Neuronal stem cell (in vitro differentiated cells): ENCODE measurements at places on chromosomes 16 and 17.
A peak's percentile ranks its signal among the peaks of the same experiment; 100 is the strongest.

DNA sequence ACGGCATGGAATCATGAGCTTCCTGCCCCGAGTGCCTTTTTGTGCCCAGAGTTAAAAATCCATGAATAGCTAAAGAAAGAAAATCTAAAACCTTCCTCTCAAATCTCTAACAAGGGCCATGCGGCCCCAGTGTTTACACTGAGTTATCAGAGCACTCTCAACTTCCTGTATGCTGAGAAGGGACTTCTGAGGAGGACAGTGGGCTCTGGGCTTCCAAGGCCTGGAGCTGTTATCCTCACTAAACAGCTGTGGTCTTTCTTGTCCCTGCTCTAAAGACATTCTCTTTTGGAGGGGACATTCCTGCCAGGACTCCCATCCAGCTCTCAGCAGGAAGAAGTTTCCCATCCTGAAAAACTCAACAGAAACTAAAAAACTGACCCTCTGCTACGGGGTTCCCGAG is 135.6 kb downstream of the AATF start:
- no peak for DNase-seq

GRCh38 chr16:58063377-58064076 is 38.0 kb downstream of the MMP15 start:
- no peak for DNase-seq

DNA sequence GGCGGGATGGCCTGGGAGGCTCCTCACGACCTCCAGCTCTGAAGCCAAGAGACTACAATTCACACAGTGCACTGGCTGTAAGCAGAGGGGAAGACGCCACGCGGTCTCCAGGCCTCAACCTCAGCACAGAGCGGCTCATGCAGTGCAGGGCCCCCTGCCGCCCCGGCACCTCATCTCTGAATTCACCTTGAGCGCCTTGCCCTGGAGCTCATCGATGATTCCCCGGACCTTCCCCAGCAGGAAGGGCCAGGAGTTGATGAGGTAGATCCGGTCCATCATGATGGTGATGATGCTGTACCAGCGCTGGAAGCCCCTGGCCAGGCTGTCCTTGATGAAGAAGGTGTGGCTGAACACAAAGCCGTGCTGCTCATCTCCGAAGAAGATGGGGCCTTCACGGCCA is 13.2 kb downstream of the FLCN start:
- no peak for DNase-seq

DNA sequence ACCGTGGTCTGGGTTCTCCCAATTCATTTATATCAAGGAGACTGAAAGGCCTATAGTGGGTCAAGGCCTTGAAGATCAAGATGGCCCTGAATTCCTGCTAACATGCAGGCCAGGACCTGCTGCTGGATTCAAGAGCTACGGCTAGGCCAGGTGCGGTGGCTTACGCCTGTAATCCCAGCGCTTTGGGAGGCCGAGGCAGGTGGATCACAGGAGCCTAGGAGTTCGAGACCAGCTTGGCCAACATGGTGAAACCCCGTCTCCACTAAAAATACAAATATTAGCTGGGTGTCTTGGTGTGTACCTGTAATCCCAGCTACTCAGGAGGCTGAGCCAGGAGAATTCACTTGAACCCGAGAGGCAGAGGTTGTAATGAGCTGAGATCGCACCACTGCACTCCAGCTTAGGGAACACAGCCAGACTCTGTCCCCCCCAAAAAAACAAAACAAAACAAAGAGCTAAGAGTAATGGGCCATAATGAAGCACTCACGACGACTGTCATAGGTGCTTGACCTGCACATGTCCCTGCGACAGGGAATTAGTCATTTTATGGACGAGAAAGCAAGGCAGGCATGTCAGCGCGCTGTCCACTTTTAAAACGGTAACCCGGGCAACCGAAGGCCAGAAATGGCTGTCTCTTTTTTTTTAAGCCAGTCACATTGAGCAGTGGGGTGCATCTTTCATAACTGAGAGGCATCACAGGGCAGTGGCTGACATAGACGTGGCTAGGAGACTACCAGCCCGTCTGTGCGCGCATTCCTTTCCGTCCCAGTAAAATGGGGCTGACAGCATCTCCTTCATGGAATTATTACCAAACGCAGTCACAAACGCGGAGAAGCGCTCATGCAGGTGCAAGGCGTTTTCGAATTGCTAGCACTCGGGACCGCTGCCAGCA is 1.0 kb upstream of the FBRS start:
- no peak for DNase-seq

- DNase-seq = no peak
Measured at GRCh38 chr16:82814059-82814458, 187.3 kb downstream of the CDH13 start.

GRCh38 chr17:57504208-57504607 is 240.9 kb downstream of the CCDC182 start:
- DNase-seq = no peak

DNA sequence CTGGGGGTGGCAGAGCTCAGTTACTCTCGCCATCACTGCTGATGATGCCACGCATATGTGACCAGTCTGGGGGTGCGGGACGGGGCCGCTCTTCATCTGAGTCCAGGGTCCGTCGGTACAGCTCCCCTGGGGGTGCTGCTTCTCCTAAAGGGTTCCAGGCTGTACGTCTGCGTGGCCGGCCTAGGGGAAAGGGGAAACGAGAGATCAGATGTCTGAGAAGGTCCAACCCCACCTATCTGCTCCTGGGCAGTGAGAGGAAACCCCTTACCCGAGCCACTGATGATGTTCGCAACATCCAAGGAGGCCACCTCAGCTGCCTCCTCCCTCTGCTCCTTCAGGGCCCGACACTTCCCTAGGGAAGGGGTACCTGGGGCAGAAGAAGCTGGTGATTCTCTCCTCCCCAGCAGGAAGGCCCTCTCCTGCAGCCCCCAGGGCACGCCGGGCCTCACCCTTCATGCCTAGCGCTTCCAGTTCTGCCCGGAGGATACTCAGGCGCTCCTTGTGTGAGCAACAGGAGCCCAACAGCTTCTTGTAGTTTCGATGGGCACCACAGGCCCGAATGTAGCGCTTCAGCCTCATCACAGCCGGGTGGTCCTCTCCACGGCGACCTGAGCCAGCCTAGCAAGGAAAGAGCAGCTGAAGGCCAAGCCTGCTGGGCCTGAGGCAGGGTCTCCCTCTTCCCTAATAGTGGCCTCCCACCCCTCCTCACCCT is 2.1 kb downstream of the HIRIP3 start:
- no peak for DNase-seq

- peak; percentile 88 for DNase-seq
Measured at GRCh38 chr17:45218895-45219661, 2.6 kb upstream of the FMNL1 start.

DNA sequence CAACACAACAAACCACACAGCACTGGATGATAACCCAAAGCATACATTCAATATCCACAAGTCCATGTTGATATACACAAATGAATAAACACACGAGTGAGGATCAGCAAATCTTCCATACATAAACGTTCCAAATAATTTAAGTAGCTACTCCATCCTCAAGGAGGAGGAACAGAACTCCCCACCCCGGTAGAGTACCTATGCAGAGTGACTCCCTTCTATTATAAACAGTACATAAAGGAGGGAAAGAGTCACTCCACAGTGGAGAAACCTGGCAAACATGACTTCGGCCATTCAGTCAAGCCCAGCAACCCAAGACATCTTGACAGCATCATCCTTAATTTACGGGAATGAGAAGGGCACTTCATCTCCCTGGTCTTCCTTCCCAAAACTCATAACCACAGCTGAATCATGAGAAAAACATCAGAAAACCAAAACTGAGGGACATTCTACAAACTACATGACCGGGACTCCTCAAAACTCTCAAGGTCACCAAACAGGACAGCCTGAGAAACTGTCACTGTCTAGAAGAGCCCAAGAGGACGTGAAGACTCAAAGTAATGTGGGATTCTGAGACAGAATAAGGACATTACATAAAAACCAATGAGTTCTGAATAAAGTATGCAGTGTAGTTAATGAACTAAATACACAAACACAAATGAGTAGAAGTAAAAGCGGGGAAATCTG is 5.6 kb downstream of the USP22 start:
- DNase-seq = no peak

GRCh38 chr16:76780556-76780955 is 410.4 kb upstream of the MON1B start:
- DNase-seq = no peak

DNA sequence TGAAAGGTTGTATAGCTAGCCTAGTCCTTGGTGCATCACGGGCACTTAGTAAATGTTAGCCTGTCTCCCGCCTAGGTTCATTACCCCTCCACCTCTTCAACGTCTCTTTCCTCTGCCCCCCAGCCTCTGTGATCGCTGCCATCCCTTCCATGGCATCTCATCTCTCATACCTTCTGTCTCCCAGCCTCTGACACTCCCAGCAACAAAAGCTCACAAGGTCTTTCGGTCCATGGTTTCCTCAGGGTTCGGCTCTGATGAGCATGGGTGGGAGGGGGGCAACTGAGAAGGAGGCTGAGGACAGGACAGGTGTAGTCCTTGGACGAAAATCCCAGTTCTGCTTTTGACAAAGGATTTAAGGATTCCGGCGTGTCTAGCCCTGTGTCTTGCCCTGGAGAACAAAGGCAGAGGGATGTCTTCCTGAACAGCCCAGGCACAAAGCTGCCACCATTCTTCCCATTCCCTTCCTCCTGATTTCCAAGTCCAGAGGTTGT is 16.7 kb downstream of the CCR7 start:
- DNase-seq = no peak

DNA sequence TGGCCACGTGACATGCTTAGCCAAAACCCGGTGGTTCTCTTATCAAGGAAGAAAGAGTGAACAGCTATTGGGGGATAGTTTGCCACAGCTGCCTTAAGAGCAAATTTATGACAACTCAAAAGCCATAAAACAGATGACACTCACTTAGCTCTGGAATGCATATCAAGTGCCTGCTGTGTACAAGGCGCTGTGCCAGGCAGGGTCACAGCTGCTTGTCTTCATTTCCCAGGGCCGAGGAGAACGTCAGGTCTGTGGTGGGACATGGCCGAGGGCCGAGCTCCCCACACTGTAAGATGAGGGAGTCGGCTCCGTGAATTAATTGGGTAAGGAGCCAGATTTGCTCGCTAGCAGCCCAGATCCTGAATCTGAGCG is 14.0 kb downstream of the EEF2K start:
- DNase-seq = no peak

DNA sequence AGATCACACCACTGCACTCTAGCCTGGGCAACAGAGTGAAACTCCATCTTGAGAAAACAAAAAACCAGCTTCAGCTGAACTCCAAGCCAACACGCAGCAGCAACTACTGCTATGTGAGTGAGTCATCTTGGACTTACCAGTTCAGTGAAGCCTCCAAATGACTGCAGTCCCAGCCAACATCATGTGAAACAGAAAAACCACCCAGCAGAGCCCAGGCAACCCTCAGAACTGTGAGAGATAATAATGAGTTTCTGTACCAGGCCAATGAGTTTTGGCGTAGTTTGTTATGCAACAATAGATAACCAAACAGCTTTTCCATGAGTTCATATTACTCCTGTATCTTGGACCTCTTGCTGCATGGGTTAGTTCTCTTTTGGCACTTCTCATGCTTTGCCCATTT is 23.3 kb downstream of the PHF12 start:
- no peak for DNase-seq

- DNase-seq = no peak
Measured at GRCh38 chr16:49617016-49617629, 238.8 kb downstream of the ZNF423 start.

GRCh38 chr16:13005721-13006247 is 104.4 kb downstream of the SHISA9 start:
- no peak for DNase-seq

DNA sequence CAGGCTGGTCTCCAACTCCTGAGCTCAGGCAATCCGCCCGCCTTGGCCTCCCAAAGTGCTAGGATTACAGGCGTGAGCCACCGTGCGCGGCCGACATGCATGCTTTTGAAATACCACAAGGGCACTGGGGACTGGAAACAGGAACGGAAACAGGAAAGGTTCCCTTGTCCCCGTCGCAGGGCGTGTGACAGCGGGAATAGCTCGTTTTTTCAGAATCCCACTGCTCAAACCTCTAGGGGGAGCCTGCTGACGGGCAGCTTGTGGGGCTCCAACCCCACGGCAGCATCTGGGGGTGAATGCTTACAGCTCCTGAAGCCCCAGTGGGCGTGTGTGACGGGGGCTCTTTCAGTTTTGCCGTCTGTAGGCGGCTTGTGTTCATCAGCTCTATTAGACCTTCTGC is 18.8 kb upstream of the ASGR2 start:
- peak; percentile 43 for DNase-seq

GRCh38 chr16:47519546-47519945 is 58.4 kb downstream of the PHKB start:
- DNase-seq = no peak

GRCh38 chr16:15652293-15653001 is 2.4 kb downstream of the NDE1 start:
- DNase-seq = no peak

- no peak for DNase-seq
Measured at GRCh38 chr17:71460943-71461342, 659.9 kb upstream of the SOX9 start.

DNA sequence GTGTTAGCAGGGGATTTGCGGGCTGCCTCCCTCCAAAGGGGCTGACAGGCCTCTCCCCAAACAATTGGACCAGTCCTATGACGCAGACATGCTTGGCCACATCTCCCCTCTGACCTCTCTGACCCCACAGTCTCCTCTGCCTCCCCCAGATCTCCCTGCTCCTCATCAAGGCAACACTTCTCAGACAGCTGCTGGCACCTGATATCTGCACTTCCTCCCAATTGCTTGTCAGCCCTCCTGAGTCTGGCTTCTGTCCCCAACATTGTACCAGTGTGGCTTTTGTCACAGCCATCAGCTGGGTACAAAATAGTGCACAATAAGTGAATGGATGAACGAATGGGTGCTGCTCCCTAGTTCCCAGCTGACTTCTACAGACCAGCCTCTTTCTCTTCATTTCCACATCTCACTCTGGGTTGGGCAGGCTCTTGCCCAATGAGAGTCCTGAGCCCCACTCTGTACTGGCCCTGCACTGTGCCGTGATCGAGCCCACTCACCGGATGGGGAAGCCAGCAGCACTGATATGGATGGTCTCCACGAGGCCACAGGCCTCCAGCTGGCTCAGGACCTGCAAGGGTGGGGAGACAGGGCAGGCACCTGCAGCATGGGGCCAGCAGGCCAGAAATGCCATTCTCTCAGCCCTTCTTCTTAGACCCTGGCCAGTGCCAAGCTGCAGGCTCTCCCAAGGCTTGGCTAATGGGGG is 17.1 kb downstream of the ZNHIT3 start:
- DNase-seq = no peak

GRCh38 chr17:50953831-50954601 is 87.9 kb upstream of the TOB1 start:
- DNase-seq = no peak

GRCh38 chr16:26993963-26994362 is 72.8 kb upstream of the C16orf82 start:
- DNase-seq = no peak

- no peak for DNase-seq
Measured at GRCh38 chr17:14557480-14557879, 256.6 kb downstream of the HS3ST3B1 start.
